ENCODE measurements at places on chromosomes 5 and 9.

DNA sequence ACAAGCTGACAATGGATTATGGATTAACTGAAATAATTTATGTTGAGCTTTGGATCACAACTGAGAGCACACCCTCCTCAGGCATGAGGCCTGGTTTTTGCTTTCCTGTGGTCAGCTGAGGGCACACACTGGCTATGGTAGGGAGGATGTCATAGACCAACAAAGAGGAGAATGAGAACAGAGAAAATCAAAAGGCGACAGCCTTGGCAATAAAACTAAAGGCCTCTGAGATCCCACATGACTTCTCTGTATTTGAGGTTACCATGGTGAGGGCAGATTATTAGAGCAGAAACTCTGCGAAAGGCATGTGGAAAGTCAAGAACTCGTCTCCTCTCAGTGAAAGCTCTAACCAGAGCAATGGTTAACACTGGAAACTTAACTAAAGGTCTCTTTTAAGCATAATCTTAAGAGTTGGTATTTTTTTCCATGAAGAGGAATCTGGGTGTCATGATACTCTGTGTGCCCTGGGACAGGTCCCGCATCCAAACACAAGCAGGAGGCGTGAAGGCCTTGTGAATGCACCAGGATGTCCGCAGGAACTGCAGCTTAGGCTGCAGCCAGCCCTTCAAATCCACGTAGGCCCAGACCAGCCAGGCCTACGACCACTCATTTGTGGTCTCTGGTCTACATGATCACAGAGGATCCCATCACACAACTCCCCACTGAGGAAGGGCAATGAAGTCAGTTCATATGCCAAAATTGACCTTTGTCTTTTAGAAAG is 12.4 kb upstream of the MEIKIN start:
- no peak for DNase-seq

DNA sequence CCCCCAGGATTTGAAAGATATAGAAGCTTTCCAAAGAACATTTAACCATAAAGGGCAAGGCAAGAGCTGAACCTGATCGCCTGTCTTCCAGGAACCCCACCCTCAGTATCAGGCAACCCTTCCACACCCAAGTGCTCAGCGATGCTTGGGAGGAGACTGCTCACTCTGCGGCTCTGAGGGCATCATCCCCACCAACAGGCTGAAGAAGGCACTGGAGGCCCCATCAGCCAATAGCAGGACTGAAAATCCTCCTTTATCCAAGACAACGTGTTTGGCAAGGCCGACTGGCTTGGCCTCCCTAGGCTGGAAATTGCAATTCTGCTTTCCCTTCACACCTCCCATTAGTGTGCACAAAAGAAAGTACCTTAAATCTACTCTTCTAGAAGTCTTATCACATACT is 1.4 kb upstream of the PPP2CA start:
- DNase-seq, result no peak

- DNase-seq, result no peak
These were observed 624 bp downstream of the FBXW11 start for GRCh38 chr5:172005708-172006320.

GRCh38 chr9:26657958-26658357 is 234.6 kb downstream of the CAAP1 start:
- no peak for DNase-seq

DNA sequence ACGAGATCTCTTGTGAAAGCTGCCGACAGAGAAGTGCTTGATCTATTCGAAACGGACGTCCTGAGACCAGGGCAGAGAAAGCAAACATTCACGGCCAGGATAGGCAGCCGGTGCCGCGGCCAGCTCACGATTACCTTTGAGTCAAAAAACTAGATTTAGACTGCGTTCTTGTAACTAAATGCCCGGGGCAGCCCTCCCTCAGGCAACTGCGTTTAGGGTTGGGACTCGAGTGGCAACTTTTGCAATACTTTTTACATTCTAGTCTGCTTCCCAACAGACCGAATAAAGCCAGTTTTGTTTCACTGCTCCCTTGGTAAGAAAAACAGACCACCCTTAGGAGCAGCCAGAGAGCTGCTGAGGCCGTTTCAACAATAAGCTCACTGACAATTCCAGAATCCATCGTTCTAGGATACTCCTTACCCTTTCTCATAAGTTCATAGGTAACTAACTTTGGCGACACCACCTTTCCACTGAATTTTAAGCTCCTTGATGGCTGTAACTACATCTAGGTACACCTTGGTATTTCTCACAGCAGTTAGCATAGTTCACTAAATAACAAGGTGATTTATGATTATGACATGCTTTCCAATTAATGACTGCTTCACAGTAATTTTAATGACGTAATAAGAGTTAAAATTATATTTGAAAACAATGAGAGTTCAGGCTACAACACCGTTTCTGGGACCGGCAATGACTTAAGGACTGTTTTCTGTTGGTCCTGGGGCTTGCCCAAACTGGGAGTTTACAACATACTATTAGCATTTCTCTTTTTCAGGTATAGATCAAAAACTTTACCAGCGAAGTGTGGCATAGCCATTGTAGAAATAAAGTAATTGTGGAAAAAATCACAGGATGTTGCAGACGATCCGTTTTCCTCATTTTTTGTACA is 899 bp upstream of the RAPGEF6 start:
- DNase-seq, result no peak

DNA sequence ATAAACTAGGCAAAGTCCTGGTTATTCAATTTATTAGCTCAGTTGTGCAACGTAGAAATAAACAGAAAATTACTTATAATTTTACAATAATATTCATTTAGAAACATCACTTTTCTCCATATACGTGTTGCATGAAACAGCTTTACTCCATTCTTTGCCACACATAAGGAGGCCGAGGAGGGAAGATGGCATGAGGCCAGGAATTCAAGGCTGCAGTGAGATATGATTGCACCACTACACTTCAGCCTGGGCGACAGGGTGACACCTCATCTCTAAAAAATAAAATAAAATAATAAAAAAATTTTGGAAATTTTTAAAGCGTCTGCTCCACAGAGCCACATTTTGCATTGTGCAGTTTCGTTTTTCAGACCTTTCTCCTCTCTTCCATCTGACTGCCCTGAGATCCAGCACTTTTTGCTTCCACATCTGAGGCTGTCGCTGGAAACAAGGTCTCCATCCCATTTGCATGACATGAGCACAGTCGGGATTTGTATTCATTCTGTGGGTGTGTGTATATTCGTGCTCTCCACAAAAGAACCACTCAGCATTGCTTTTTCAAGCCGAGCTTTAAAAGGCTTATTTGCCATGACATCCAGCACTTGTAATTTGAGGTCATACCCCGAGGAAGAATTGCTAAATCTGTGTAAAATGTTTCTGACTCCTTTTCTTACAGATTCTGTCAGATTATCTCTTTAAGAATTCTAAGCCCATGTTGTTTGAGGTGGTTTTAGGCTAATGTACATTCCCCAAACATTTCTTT is 98.6 kb upstream of the MSX2 start:
- no peak for DNase-seq

DNA sequence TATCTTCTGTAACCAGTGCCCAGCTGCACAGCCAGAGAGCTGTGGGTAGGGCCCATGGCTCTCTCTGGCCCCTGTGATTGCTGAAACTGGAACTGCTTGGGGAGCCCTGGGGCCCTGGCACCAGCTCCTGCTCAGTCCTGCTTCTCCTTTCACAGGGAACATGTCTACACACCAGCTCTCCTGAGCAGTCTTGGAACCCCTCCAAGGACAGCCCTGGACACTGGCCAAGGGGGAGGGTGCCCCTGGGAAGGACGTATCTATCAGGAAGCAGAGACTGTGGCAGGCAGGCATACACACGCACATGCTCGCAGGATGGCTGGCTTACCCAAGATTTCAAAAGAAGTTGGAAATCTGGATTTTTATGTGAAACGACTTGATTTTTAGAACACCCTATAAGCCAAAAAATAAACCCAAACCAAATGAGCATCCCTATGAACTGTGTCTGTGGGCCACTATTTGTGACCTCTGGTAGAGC is 8.8 kb upstream of the TRAF1 start:
- no peak for DNase-seq

GRCh38 chr5:178324481-178325310 is 92.1 kb upstream of the PHYKPL start:
- no peak for DNase-seq

- DNase-seq, result no peak
These were observed 775 bp upstream of the LHX2 start for GRCh38 chr9:124010665-124011321.

DNA sequence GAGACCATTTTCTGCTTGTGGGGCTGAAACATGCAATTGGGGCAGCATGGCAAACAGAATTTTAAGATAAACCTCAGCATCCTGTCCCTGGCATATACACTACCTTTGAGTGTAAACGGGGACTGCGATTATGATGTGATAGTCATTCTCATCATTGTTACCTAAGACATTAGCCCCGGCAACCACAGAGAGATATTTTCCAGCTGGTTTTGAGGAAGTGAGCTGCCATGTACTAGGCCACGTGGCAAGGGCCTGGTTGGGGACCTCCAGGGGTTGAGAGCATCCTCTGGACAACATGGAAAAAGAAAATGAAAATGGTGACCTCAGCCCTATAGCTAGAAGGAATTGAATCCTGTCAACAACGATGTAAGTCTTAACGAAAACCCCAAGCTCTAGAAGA is 623.6 kb upstream of the CDH18 start:
- DNase-seq, result no peak

DNA sequence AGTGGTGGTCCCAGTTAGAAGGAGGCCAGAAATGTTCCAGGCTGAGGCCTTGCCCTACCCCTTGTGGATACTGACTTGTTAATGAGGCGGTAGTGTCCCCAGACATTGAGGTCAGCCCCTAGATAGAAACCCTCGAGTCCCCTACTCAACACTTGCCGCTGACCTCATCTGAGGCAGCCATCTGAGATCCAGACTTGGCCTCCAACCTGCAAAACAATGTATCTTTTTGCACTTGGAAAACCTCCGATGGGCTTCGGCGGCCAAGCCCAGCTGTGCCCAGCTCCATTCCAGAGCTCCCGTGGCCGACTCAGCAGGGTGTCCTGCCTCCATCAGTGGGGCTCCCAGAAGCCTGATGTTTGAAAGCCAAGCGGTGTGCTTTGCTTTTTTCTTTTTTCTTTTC is 122.1 kb downstream of the WNK2 start:
- no peak for DNase-seq

DNA sequence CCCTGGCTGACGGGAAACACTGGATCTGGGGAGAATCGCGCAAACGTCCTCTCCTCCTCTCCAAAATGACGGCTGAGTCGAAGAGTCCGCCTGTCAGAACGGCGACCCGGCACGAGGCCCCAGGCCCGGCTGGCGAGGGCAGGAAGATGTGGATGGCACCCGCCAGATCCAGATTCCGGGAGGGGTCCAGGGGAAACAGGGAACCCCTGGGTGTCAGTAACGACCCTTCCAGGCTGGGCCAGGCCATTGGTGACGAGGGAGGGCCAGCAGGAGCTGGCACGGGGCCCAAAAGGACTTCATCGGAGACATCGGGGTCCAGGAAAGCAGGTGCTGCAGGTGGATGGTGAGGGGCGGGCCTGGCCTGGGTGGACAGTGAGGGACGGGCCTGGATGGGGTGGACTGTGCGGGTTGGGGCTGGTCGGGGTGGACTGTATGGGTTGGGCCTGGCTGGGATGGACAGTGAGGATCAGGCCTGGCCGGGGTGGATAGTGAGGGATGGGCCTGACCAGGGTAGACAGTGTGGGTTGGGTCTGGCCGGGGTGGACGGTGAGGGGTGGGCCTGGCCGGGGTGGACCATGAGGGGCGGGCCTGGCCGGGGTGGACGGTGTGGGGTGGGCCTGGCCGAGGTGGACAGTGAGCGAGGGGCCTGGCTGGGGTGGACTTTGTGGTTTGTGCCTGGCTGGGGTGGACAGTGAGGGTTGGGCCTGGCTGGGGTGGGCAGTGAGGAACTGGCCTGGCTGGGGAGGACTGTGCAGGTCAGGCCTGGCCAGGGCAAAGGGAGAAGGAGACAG is 14.0 kb downstream of the SLC6A3 start:
- no peak for DNase-seq

- no peak for DNase-seq
These were observed 29.0 kb downstream of the SLC6A18 start for GRCh38 chr5:1254196-1254595.

DNA sequence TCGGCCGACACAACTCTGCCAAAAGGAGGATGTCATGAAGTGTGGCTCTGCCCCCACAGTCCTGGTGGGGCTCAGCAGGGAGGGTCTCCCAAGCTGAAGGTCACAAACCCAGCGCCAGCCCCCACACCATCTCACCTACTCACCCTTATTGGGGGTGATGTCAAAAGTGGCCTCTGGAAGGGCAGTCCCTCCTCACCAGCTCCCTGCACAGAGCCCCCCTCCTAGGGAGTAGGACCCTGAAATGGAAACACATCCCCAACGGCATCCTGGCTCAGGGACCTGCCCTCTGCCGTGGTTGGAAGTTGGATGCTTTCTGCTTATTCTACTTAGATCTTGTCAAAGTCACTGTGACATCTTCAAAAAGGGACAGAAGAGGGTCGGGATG is 89.5 kb downstream of the NSUN2 start:
- no peak for DNase-seq

DNA sequence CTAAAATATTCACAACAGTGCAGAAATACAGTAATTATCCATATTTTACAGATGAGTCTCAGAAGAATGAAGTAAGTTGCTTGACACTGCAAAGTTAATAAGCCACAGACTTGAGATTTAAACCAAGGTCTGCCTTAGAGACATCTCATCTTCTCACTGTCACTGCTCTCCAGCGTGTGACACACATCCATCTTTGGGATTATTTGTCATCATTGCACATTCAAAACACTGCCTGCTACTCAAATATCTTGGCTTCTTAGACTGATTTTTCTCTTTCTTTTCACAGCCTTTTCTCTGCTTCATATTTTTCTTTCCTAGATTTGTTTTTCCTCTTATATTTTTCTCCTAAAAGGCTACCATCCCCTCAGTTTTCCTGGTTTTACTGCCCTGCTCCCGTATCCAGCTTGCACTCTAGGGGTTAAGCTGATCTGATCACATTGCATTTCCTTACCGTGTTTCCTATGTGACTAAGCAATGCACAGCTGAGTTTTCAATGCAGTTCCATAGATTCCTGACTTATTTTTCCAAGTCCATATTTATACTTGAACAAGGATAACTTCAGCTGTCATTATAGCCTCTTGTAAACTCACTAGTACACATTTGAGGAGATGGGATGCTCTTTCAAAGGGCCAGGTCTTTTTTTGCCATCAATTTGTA is 353.0 kb downstream of the PLK2 start:
- DNase-seq, result no peak

GRCh38 chr5:44334622-44335021 is 54.6 kb downstream of the FGF10 start:
- no peak for DNase-seq

Data from stimulated activated CD4-positive, alpha-beta T cell treated with anti-CD3 and anti-CD28 coated beads, TNF-alpha, amount 100 ng/mL, for 48 hours (primary cell).